ENCODE measurements at places on chromosomes 7 and 10.

- peak; percentile 7 for DNase-seq
These were observed 36.3 kb downstream of the NHLRC2 start for GRCh38 chr10:113890769-113891168.

DNA sequence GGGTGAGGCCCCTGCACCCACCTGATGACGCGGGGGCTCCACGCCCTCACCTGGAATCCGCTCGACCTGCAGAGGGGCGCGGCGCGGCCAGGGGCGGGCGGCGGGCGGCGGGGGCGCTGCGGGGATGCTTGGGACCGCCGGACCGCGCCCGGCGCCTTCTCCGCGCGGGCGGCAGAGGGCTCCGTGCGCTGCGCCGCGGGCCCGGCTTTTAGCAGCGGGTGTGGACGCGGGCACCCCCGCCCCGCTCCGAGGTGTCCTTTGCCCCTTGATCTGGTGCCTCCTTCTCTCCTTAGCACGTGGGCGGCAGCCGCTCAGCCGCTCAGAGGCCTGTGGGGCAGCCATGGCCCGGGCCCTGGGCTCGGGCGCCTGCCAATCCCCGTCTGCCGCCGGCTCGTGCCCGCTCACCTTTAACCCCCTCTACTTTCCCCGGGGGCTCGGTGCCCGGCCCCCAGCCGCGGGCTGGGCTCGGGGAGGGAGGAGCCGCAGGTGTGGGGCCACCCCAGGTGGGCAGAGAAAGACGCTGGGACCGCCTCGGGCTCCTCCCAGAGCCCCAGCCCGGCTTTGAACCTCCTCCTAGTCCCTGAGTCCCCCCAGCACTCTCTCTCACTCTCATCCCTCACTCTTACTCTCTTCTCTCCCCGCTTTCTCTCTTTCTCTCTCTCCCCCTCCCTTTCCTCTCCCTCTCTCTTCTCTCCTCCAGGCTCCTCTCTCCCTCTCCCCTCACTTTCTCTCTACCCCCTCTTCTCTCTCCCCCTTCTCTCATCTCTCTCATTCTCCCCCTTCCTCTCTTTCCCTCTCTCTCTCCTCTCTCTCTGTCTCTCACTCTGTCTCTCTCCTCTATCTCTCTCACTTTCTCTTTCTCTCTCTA lies 19.7 kb upstream of the VPS37D start:
- DNase-seq, result no peak

- DNase-seq, result no peak
These were observed 19.8 kb upstream of the CLDN4 start for GRCh38 chr7:73810998-73811360.

DNA sequence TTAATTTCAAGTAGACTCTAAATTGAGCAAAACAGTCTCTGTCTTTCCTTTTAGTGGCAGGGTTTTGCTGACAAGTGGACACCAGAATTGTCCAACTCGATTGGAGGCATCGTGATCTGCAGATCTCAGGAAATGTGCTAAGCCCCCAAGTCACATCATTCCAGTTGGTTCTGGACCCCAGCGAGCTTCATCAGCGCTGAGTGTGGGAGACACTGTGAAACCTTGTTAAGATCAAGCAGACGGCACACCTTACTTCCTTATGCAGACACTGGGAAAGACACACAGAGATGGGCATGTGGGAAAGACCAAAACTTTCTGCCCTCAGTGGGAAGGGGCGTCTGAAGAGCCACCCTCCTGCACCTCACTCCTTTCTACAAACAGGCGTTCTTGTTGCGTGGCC lies 440.8 kb downstream of the GLRX3 start:
- no peak for DNase-seq

- DNase-seq, result no peak
These were observed 22.2 kb upstream of the CAMK2B start for GRCh38 chr7:44347546-44348114.

DNA sequence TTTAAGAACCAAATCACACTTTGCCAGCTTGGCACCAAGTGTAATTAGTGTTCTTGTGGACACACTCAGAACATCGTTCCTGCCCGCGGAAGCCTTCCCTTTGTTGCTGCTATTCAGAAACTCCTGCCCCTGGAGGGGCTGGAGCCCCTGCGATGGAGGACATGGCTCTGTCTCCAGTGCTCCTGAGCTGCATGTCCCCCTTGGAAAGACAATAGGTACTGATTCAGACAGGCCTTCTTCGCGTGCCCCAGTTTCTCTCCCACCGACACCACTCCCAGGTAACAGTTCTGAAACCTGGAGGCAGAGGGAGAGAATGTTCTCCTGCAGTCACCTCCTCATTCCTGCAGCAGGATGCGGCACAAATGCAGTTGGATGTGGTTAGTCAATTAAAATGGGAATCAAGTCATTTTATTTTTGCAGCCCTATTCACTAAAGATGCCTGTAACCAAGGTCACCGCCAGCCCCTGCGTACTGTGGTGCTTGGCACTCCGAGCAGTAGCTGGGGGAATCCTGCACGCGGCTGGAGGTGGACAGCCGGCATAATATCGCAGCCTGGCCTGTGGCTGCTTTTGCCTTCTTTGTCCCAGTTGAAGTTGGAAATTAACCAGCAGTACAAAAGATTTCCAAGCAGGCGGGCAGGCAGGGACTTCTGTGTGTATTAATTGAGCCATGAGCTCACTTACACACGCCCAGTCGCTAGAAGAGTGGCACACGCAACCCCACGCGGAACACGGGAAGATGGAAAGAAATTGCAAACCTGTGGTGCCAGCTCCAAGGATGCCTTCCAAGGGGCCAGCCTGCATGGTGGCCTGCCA lies 205.7 kb downstream of the EBF3 start:
- no peak for DNase-seq

DNA sequence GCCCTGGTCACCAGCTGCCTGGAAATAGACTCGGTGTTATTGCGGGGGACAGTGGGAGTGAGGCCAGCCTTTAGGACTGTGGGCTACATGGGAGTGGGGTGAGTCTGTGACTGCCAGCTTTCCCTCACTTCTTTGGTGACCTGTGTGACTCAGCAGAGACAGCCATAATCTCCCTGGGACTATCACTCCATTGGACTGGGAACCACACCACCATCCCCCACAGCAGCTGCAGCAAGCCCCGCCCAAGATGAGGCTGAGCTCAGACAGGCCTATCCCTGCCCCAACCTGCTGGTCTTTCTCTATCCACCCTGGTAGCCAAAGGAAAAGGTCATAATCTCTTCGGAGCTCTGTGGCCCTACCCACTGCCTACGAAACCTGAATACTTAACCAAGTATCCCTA lies 263.2 kb downstream of the FZD1 start:
- DNase-seq, result no peak

- DNase-seq, result no peak
These were observed 19.6 kb upstream of the UCMA start for GRCh38 chr10:13253726-13254125.

GRCh38 chr10:58757352-58758065 lies 244.8 kb downstream of the BICC1 start:
- DNase-seq, result no peak

- peak; percentile 53 for DNase-seq
These were observed 9.4 kb downstream of the HACD1 start for GRCh38 chr10:17607603-17608332.

DNA sequence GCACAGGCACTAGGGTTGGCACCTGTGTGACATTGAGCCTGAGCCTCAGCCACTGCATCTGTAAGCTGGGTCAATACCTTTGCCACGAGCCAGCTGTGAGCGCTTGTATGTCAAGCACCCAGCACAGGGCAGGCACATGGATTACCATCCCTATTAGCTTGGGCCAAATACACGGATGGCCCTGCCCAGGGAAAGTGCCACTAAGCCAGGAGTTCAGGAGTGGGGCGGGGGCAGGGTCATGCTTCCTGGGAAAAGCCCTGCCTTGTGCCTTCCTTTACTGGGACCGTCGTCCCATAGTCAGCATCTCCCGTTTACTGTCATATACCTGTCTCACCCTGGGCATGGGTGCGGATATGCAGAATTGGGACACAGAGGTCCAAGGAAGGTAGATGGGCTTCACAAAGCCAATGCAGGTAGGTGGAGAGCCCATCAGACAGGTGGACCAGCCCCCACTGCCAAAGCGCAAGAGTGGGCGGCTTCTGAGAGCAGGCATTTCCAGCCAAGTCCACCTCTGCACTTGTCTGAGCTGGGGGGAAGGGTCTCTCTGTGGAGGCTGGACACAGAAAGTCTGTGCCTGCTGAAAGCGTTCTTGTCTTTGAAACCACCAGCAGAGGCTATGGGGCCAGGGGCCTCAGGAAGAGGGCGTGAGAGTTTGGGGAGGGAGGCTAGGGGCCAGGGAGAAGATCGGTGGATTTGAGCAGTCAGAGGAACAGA lies 72.6 kb downstream of the VWA2 start:
- DNase-seq, result no peak
